ENCODE measurements at places on chromosomes 1 and 21.

- DNase-seq: no peak
Observed at GRCh38 chr1:3899754-3900149, 320 bp downstream of the C1orf174 start.

- no peak for DNase-seq
Observed at GRCh38 chr1:24071941-24072340, 40.0 kb downstream of the MYOM3 start.

GRCh38 chr1:220817907-220818306 lies 31.2 kb downstream of the MTARC1 start:
- no peak for DNase-seq

GRCh38 chr1:229758101-229759036 lies 132.3 kb downstream of the URB2 start:
- DNase-seq: no peak

- no peak for DNase-seq
Observed at GRCh38 chr1:204094313-204094729, 21.4 kb downstream of the SOX13 start.

GRCh38 chr1:35883635-35884101 lies 659 bp downstream of the AGO1 start:
- DNase-seq: no peak

GRCh38 chr1:86084998-86085397 lies 71.6 kb downstream of the COL24A1 start:
- DNase-seq: no peak

DNA sequence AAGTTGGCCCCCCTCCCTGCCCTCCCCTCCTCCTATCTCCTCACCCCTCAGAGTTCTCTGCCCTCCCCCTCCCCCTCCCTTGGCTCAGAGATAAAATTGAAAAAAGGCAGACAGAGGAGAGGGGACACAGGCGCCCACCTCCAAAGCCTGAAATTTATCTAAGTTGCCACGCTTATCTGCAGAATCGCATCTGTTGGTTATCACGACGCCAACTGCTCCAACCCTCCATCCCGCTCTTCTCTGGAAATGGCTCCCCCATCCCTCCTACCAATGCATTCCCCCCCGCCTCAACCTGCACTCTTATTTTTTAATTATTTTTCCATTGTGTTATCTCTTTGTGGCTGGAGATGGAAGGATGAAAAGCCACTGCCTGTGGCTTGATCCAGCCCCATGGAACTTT lies 90.3 kb downstream of the TAS1R2 start:
- no peak for DNase-seq

- no peak for DNase-seq
Observed at GRCh38 chr1:58883037-58883887, 99.4 kb upstream of the JUN start.

- DNase-seq: no peak
Observed at GRCh38 chr1:181124291-181124751, 35.8 kb downstream of the IER5 start.

DNA sequence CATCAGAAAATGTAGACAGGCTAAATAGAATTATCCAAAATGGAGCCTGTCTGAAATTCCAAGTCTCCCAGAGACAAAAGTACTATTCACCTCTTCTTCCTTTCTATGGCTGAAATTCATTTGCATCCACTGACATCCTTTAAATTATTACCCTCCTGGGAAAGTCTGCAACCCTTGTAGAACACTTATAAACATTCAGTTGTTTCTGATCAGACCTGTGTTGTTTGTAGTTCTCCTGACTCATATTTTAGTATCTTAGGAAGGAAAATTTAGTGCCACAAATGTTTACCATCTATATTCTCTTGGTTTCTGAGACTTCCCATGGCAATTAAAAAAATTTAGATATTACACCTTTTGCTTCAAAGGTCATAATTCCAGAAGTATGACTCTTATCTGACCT lies 69.6 kb upstream of the C1orf105 start:
- DNase-seq: no peak

GRCh38 chr1:154536570-154536969 lies 21.9 kb downstream of the UBE2Q1 start:
- DNase-seq: no peak

- DNase-seq: no peak
Observed at GRCh38 chr1:14875524-14876509, 277.3 kb downstream of the KAZN start.

DNA sequence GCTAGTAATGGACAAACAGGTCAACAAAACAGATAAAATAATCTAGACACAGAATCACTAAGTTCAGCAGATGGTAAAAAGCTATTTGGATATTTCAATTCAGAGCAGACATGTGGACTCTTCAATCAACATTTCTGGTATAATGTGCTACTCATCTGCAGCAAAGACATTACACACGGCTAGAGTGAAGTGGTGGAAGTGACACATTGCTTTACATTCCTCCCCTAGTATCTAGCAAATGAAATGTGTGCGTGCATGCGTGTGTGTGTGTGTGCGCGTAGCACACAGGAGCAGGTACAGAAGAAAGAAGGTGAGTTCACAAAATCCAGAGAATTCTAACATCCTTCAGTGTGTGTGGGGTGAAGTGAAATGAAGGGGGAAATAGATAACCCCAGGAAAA lies 8.3 kb downstream of the AHCTF1 start:
- DNase-seq: no peak

GRCh38 chr21:14273736-14274538 lies 58.0 kb downstream of the RBM11 start:
- DNase-seq: peak; percentile 24

GRCh38 chr1:29754573-29755375 lies 518.5 kb downstream of the PTPRU start:
- no peak for DNase-seq

- no peak for DNase-seq
Observed at GRCh38 chr1:210477328-210477924, 148.7 kb downstream of the HHAT start.

DNA sequence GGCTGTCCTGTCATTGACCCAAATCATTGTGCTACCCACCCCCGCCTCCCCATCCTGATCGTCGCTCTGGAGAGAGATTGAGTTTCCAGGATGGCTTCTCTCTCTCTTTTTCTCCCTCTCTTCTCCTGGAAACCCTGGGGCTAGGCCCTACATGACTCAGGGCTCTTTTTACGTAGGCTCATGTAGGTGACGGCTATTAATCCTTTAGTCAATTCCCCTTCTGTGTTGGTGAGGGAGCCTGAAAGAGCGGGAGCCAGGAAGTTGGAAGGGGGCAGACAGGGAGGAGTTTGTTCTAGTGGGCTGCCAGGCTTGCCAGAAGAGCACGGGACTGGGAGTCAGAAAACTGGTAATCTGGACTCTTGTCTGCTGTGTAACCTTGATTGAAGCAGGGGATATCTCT lies 9.7 kb downstream of the ATP2B4 start:
- no peak for DNase-seq

DNA sequence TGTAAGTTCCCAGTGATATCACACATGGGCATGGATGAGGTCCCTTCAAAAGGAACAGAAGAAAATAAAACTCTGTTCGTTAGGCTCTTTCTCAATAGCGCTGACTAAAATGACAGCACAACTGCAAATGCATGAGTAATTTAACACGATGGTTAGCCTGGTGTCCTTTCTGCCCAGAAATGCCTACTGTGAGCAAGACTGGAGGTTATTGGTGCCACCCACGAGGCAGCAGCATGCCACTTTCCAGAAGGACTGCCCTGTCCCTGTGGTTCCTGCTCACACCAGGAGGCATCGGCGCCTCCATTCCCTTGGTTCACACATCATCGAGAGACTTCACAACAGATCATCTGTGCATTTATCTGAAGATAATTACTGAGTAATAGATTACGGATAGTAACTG lies 26.2 kb downstream of the VPS26C start:
- DNase-seq: no peak

- DNase-seq: no peak
Observed at GRCh38 chr1:159985473-159985872, 31.4 kb upstream of the SLAMF9 start.

DNA sequence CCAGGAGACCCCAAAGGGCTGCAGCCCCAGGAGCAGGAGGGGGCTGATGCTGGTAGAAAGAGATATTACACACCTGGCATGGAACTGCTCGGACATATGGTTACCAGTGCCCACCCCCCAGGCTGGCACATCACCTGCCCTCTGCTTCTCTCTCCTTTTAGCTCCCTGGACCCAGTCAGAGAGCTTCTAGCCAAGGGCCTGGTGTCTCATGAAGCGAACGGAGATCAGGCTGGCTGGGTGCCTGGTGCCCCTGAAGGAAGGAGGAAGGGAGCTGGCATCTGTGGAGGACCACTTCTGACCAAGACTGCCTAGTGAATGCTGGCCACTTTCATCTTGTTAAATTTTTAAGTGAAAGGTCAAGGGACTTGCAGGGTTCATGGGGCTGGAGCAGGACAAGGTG lies 53.1 kb downstream of the FOXO6 start:
- DNase-seq: no peak

- no peak for DNase-seq
Observed at GRCh38 chr1:247293047-247293446, 37.2 kb downstream of the VN1R5 start.

- DNase-seq: no peak
Observed at GRCh38 chr21:29302359-29302875, 3.7 kb downstream of the BACH1 start.

DNA sequence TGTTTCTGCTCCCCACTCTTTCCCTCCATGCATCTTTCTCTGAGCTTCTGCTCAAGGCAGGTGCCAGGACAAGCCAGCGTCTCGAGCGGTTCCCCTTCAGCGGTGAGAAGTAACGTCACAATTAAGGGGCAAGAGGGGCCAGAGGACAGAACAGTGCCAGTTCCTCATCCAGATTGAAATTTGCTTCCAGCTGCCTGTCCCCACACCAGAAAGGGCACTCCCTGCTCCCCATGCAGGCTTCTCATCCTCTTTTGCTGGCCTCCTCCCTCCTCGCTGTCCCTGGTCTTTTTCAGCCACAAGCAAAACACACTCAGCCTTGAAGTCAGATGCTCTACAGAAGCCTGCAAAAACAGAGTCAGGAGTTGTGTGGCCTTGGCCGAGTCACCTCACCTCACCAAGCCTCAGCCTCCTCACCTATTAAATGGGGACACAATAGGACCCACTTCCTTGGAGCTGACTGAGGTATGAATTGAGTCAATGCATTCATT lies 35.0 kb upstream of the ECE1 start:
- no peak for DNase-seq

GRCh38 chr1:7070389-7071029 lies 285.3 kb downstream of the CAMTA1 start:
- no peak for DNase-seq
